Caki2 (cell line): ENCODE measurements at places on chromosomes 5 and 9.
A peak's percentile ranks its signal among the peaks of the same experiment; 100 is the strongest.

GRCh38 chr9:125089331-125089730, 54.0 kb downstream of the SCAI start:
- no peak for DNase-seq

- no peak for DNase-seq
Observed at GRCh38 chr9:38046661-38047300, 22.2 kb downstream of the SHB start.

DNA sequence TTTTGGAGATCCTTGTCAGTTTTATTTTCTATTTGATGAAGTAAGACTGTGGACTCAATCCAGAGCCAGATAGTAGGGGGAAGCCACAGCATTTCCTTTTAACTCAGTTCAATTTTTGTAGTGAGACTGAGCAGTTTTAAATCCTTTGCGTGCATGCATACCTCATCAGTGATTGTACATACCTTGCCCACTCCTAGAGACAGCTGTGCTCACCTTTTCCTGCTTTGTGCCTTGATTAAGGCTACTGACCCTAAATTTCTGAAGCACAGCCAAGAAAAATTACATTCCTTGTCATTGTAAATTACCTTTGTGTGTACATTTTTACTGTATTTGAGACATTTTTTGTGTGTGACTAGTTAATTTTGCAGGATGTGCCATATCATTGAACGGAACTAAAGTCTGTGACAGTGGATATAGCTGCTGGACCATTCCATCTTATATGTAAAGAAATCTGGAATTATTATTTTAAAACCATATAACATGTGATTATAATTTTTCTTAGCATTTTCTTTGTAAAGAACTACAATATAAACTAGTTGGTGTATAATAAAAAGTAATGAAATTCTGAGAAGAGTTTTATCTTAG, 17.8 kb downstream of the DIMT1 start:
- DNase-seq = no peak

GRCh38 chr5:43674536-43674935, 71.6 kb downstream of the NNT start:
- no peak for DNase-seq

GRCh38 chr5:142979636-142980035, 209.5 kb downstream of the ARHGAP26 start:
- DNase-seq = no peak

GRCh38 chr5:177557041-177557647, 2.8 kb upstream of the FAM193B start:
- peak; percentile 23 for DNase-seq

DNA sequence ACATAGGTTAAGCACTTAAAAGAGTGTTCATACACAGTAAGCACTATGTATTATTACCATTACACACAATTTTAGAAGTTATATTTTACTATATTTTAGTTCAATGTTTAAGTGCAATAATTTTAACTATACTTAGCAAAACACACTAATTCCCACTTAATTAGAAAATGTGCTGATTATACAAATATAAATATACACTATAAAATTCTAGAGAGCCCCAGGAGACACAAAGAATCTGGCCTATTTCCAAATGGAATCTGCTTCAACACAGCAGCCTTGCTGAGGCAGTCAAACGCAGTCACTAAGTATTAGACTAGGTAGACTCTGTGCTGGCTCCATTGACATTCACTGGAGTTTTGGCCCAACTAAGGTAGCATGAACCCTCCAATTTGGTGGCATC, 160.9 kb downstream of the CETN3 start:
- no peak for DNase-seq
